ENCODE measurements at places on chromosomes 2 and 18.

DNA sequence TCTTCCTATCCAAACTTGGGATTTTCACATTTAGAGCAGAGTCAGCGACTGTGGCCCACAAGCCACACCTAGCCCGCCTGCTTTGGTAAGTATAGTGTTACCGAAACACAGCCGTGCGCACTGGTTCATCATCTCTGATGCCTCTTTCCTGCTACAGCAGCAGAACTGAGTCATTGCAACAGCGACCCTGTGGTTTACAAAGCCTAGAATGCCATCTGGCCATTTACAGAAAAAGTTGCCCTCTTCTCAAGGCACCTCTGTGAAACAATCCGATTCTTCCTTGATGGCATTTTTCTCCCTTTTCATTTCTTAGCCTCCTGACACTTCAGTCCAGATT is 10.7 kb upstream of the IAH1 start:
- no peak for DNase-seq

- DNase-seq: no peak
Observed at GRCh38 chr2:201362396-201362795, 5.3 kb upstream of the FLACC1 start.

DNA sequence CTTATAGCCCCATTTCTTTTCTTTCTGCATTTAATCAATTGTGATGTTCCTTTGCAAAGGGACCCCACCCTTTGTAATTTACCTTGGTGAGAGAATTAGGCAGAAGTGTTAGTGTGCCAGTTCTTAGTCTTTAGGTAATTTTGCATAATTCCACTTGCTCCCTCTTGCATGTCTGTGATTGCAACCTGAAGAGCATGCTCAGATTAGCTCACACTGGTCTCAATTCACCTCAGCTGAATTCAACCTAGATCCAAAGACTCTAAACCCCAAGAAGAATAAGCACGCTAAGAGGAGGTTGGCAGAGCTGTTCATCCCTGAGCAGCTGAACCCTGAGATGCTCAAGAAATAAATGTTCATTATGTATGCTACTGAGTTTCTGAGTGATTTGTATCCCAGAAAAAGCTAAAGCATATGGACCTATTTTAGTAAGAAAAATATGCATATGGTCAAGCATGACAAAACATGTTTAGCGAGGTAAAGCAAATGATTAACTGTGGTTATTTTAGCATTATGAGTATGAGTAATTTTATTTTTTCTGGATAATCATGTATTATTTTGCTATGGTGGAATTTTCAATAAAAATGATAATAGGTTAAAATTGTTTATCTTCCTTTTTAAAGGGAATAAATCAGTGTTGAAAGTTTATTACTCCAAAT is 299.2 kb upstream of the ZSWIM2 start:
- no peak for DNase-seq

GRCh38 chr2:143252138-143252907 is 123.1 kb downstream of the ARHGAP15 start:
- no peak for DNase-seq

DNA sequence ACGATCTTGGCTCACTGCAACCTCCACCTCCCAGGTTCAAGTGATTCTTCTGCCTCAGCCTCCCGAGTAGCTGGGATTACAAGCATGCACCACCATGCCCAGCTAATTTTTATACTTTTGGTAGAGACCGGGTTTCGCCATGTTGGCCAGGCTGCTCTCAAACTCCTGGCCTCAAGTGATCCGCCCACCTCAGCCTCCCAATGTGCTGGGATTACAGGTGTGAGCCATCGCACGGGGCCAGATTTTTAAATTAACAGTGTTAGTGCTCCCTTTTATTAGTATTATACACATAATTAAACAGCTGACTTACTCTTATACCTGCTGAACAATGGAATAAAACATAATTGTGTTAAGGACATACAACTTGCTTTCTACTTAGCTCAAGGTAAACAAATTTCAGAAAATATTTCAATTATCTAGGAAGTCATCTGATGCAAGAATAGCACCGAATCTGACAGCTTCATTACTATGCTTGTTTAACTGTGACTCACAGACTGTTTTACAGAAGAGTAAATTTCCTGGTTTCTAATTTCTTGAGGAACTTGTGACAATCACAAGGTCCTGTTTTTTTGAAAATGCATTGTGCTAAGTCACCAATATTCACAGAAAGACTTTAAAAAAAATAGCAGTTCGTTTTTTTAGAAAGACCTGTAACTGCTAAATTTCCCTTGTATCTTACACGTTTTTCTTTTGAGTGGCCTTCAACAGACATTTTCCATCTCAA is 51.2 kb downstream of the SPIRE1 start:
- DNase-seq: peak; percentile 11

Measured in PC-9 (cell line).